Left lung (tissue), 14 donors: ENCODE measurements at places on chromosomes 7 and 10.
A peak's percentile ranks its signal among the peaks of the same experiment; 100 is the strongest.

DNA sequence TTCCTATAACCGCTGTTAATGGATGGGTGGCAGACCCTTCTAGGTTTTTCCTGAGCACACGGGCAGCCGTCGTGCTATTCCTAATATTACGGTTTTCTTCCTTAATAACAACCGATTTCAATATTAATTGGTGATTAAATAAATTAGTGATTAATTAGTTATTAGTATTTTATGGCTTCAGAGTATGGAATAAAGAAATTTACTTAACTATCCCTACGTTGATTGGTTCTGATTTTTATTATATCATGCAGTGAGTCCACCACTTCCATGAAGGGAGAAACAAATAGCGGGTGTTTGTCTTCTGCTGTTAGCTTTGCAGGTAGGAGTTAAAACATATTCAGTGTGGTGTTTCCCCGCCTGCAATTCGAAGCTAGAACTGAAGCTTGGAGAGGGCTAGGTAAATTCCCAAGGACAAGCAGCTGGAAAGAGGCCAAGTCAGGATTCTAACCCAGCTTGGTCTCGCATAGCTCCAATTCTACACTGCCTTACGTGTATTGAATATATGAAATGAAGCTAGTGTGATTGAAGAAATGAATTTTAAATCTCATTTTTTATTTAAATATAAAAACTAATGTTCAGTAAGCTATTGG, 928 bp upstream of the CSTF2T start:
- peak; percentile 31 for DNase-seq

- DNase-seq: no peak
Observed at GRCh38 chr7:2251841-2252771, 10.1 kb downstream of the NUDT1 start.

GRCh38 chr10:30048768-30049517, 10.4 kb downstream of the JCAD start:
- DNase-seq: no peak

GRCh38 chr7:106262221-106262881, 22.4 kb downstream of the NAMPT start:
- no peak for DNase-seq

GRCh38 chr10:15585303-15585715, 134.4 kb downstream of the ITGA8 start:
- DNase-seq: peak; percentile 36
